GM13976 (cell line): ENCODE measurements at places on chromosomes 4 and X.

- no peak for DNase-seq
These were observed 11.1 kb upstream of the TMEM156 start for GRCh38 chr4:39043058-39043860.

GRCh38 chr4:2489081-2489805 is 20.3 kb downstream of the RNF4 start:
- DNase-seq: no peak

- no peak for DNase-seq
These were observed 487.2 kb upstream of the LCORL start for GRCh38 chr4:18508786-18509185.

DNA sequence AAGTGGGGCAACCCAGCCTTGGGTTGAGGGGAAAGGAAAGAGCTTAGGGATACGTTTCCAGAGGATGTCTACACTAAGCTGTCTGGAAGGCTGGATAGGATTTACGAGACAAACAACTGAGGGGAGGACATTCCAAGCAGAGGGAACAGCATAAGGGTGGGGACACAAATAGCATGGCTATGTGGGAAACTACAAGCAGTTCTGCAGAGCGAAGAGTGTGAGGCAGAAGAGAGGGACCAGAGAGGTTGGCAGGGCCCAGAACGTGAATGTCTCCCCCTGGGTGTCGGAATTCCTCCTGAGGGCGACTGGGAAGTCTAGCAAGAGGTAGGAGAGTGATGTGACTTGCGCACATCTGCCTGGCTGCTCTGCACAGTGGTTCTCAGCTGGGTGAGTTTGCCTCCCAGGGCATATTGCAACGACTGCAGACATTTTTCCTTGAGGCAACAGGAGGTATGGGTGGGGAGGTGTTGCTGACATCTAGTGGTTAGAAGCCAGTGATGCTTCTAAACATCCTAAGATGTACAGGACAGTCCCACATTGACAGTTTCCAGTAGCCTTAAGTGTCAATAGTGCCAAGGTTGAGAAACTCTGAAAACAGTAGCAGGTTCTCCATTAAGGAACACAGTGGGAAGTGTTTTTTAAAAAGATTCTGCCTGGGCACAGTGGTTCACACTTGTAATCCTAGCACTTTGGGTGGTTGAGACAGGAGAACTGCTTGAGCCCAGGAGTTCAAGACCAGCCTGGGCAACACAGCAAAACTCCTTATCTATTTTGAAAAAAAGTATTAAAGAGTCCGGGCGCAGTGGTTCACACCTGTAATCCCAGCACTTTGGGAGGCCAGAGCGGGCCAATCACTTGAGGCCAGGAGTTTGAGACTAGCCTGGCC is 9.2 kb downstream of the NDUFA1 start:
- peak; percentile 60 for DNase-seq

DNA sequence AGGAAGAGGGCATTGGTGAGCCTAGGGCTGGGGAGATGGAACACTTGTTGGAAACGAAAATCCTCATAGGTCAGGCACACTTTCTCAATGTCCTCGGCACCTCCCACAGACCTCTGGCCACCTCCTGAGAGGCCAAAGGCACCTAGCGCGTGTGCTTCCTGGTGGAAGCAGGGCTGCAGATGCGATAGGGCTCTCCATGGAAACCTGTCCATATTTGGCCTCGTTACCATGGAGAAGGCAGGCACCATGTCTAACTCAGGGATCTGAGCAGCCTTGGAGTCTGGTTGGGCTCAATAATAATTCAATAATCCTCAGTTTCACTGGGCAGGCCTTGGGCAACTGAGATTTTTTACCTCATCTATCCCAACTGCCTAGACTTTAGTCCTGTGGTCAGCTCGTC is 58.3 kb downstream of the RAI2 start:
- DNase-seq: no peak

- DNase-seq: peak; percentile 44
These were observed 162.7 kb upstream of the GALNTL6 start for GRCh38 chr4:171650543-171650942.

DNA sequence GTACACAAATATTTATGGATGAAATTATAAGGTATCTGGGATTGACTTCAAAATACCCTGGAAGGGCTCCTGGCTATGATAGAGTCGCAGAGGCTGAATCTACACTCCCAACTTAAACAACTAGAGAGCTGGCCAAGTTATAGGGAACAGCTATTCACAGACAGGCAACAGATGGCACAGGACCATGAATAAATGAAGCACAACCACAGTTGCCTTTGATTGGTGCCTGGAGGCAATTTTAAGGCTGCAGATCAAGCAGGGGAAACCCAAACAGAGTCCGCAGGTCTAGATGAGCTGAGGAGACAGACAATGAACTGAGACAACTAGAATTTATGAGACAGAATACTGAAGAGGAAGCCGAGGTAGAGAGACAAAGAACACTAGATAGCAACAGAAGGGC is 155.9 kb downstream of the EVC2 start:
- no peak for DNase-seq

- no peak for DNase-seq
These were observed 10.2 kb upstream of the KIAA0232 start for GRCh38 chr4:6772223-6772928.

GRCh38 chrX:125622899-125623298 is 303.2 kb downstream of the TEX13C start:
- no peak for DNase-seq

- DNase-seq: no peak
These were observed 29.5 kb downstream of the ABLIM2 start for GRCh38 chr4:8129136-8129535.

- no peak for DNase-seq
These were observed 47.9 kb upstream of the RBPJ start for GRCh38 chr4:26272654-26273615.

DNA sequence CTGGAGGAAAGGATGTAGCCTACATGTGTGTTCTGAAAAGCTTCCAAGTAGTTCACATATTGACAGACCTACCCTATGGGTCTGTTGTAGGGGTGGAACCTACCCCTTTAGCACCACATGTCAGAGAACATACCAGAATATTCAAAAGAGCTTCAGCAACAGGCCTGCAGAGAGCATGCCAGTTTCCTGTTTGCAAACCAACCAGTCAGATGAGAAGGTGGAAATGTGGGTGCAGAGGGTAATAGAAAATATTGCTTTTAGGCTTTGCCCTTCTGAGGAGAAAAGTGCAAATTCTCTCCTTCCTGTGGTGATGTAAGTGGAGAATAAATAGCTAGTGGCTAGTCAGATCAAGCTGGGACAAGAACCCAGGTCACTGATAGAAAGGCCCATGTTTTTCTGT is 16.4 kb downstream of the INTS6L start:
- DNase-seq: no peak

GRCh38 chrX:45850775-45851433 is 650.2 kb upstream of the DIPK2B start:
- peak; percentile 20 for DNase-seq

- DNase-seq: no peak
These were observed 47.1 kb upstream of the PCDH10 start for GRCh38 chr4:133102043-133102442.

- no peak for DNase-seq
These were observed 9.3 kb downstream of the TMEM144 start for GRCh38 chr4:158219623-158220022.

- DNase-seq: peak; percentile 51
These were observed 12.2 kb upstream of the TMEM128 start for GRCh38 chr4:4260185-4260751.

GRCh38 chr4:27089186-27089585 is 228.5 kb downstream of the STIM2 start:
- no peak for DNase-seq

- DNase-seq: no peak
These were observed 70.8 kb upstream of the PGRMC2 start for GRCh38 chr4:128358231-128358912.

GRCh38 chr4:156972379-156973015 is 898 bp upstream of the PDGFC start:
- DNase-seq: no peak

DNA sequence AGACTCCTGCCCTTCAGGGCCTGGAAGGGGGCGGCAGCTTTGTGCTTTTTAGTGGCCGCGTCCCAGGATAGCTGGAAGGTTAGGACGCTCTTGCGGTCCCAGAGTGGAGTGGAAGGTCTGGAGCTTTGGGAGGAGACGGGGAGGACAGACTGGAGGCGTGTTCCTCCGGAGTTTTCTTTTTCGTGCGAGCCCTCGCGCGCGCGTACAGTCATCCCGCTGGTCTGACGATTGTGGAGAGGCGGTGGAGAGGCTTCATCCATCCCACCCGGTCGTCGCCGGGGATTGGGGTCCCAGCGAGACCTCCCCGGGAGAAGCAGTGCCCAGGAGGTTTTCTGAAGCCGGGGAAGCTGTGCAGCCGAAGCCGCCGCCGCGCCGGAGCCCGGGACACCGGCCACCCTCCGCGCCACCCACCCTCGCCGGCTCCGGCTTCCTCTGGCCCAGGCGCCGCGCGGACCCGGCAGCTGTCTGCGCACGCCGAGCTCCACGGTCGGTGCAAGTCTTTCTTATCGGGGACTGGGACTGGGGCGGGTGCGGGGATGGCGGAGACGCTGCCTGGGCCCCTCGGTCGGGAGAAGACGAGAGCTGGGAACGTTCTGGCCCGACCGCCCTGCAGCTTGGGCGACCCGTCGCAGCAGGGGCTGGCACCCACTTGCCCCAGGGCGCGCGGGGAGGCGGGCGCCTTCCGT is at the start of gene EDNRA:
Gene EDNRA, plus strand, starts transcription at position 207 of the 686 bp plus-strand sequence. CDS start 4,585 bp downstream, outside the sequence.
- DNase-seq: peak; percentile 25

DNA sequence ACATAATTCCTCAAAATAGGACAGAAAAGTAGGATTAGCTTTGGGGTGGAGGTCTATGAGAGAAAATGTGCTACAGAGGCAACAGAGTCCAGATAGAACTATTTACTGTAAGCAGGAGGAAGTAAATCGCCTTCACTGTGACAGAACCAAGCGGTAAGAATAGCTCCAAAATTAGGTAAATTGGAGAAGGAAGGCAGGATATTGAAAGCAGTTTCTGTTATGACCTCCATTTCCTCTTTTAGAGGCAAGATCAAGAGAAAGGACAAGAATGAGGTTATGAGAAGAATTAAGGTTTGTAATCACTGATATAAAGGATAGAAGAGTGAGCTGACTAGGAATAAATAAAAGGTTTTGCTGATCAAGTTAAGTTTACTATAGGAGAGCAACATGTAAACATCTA is 44.1 kb upstream of the NEUROG2 start:
- peak; percentile 22 for DNase-seq

- DNase-seq: no peak
These were observed 52.5 kb upstream of the PITX2 start for GRCh38 chr4:110675426-110675825.

GRCh38 chrX:154380787-154381186 is 1.7 kb downstream of the EMD start:
- no peak for DNase-seq

DNA sequence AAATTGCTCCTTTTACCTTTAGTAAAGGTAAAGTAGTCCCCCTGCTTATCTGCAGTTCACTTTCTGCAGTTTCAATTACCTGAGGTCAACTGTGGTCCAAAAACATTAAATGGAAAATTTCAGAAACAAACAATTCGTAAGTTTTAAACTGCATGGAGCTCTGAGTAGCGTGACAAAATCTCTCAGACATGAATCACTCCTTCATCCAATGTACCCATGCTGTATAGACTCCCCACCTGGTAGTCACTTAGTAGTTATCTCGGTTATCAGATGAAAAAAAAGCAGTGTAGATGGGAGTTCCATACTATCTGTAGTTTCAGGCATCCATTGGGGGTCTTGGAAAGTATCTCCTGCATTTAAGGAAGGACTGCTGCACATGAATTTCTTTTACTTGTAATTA is 7.7 kb downstream of the UNC5C start:
- DNase-seq: no peak

DNA sequence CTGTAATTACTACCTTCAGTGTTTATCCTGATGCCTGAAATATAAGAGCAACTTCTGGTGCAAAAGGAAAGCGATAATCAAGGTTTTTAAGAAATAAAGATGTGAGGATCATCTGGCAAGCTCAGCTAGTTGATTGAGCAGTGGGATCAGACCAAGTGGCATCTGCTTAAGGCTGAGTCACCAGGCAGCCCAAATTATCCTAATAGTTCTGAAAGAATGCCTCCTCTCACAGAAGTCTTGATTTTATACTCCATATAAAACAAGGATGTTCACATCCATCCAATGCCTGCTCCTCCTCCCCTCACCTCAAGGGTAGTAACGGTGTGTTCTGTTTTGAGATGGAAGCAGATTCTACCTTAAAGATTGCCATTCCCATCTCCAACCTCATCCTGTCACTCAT is 134.5 kb upstream of the RASGEF1B start:
- no peak for DNase-seq

- no peak for DNase-seq
These were observed 57.9 kb downstream of the CFAP299 start for GRCh38 chr4:80393246-80393969.

GRCh38 chr4:94813221-94813620 is 55.5 kb downstream of the BMPR1B start:
- DNase-seq: no peak

DNA sequence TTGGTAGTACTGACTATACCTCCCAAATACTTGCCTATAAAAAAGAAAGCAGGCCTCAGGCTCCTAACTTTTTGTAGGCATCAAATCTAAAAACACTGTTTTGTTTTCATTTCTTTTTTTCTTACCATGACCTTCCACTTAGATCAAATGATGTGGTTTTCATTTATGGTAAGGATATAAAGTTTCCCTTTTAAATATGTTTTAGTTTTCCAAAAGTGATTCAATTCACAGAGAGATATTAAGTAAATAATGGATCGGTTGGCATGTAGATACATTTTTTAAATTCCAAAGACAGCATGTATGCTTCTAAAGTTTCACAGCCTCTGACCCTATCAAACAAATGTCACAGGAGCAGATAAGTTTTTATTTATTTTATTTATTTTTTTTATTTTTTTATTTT is 23.9 kb downstream of the EFHC2 start:
- DNase-seq: no peak

DNA sequence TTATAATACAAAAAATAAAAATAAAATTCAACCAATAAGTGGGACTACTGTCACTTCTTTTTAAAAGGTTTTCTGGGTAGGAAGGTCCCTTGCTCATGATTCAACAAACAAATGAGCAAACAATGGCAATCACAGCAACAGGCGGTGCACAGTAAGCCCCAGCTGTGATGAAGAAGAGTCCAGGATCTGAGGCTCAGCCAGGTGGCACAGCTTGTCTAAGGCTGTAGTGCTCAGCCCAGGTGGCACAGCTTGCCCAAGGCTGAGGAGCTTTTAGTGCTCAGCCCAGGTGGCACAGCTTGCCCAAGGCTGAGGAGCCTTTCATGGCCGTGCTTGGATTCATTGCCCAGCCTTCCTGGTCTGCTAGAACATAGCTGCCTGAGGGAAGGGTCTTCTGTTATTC is 75.0 kb downstream of the ZFYVE28 start:
- DNase-seq: no peak

DNA sequence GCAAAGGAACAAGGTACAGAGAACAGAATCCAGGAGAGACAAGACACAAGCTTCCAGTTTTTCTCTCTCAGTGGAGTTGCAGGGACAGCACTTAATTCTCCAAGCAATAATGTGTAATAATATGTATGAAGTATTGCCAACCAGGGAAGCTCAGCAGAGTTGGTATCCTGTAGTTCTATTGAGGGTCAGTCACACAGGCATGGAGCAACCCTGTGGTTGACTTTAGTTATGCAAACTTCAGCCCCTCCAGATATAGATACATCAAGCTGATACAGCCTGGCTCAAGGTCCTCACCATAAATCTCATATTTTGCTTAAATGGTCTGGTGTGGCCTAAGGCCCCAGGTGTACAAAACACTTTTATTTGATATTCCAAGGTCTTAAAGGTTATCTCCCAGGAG is 248.6 kb upstream of the EPHA5 start:
- DNase-seq: no peak
